ENCODE measurements at places on chromosomes 6 and 20. TPM values are rescaled to one million over a fixed set of nuclear protein-coding genes. Genes with fewer than 3 reads are reported as not detected.

GRCh38 chr6:155216312-155217046 is 47.3 kb upstream of the CLDN20 start:
- H3K4me1 ChIP-seq, result peaks cover 5% of the 10 kb centered on the region
- no peak for DNase-seq
- H3K4me3 ChIP-seq, result no peak overlapping the region
- H3K27ac ChIP-seq, result peak overlapping the region; percentile 5
- peaks cover 6% of the 10 kb centered on the region for H3K27me3 ChIP-seq
- H3K36me3 ChIP-seq, result peaks cover 4% of the 10 kb centered on the region

DNA sequence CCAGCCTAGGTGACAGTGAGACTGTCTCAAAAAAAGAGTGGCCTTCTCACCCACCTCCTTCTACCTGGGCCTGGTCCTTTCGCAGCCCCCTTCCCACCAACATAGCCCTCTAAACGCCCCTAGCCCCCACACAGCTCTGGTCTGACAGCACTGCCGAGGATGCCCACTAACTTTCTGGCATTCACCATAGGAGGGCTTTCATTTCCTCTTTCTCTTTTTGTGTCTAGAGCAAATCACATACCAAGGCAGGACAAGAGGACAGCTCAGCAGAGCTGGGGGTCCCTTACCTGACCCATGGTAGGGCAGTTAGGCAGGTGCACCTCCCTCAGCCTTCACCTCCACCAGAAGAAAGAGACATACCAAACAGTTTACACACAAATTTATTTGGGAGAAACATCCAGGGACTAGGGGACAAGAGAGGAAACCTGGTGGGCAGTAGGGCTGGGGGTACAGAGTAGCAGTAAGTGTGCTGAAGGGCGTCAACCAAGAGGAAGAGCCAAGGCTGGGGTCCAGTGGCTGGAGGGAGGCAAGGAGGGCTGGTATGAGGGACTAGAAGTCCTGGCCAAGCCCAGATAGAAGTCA is 4.5 kb downstream of the LY6G5C start:
- H3K36me3 ChIP-seq, result peaks cover 6% of the 10 kb centered on the region
- H3K4me1 ChIP-seq, result peaks cover 5% of the 10 kb centered on the region
- no peak for DNase-seq
- H3K4me3 ChIP-seq, result no peak overlapping the region
- no peaks in the 10 kb centered on the region for H3K27me3 ChIP-seq
- H3K27ac ChIP-seq, result no peak overlapping the region

DNA sequence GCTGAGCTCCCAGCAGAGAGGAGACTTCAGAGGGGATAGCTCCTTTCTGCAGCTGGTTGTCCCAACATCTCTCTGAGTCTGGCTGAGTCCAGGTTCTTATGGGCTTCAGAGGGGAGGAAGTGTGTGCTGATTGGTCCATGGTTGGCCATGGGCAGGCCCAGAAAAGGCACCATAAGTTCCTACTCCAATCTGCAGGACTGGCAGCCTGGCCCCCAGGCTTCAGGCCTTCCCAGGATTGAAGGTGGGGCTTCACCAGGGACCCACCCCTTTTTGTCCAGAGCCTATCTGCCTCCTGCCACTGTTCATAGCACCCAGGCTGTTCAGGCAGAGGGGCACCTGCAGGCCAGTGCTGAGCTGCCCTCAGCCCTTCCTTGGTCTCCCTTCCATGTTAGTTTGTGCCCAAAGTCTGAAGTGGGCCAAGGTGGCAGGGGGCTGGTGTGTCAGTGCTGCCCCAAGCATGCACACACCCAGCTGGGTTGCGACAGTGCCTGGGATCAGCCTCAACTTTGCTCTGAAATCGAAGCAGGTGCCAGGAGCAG is 21.6 kb upstream of the TOP1 start:
- no peak for DNase-seq
- H3K27me3 ChIP-seq, result peaks cover 5% of the 10 kb centered on the region
- H3K27ac ChIP-seq, result no peak overlapping the region

- no peaks in the 10 kb centered on the region for H3K36me3 ChIP-seq
- peaks cover 46% of the 10 kb centered on the region for H3K4me1 ChIP-seq
- no peak for DNase-seq
- H3K4me3 ChIP-seq, result no peak overlapping the region
- no peak overlapping the region for H3K27ac ChIP-seq
These were observed 166.0 kb downstream of the VEGFA start for GRCh38 chr6:43935921-43936439.

DNA sequence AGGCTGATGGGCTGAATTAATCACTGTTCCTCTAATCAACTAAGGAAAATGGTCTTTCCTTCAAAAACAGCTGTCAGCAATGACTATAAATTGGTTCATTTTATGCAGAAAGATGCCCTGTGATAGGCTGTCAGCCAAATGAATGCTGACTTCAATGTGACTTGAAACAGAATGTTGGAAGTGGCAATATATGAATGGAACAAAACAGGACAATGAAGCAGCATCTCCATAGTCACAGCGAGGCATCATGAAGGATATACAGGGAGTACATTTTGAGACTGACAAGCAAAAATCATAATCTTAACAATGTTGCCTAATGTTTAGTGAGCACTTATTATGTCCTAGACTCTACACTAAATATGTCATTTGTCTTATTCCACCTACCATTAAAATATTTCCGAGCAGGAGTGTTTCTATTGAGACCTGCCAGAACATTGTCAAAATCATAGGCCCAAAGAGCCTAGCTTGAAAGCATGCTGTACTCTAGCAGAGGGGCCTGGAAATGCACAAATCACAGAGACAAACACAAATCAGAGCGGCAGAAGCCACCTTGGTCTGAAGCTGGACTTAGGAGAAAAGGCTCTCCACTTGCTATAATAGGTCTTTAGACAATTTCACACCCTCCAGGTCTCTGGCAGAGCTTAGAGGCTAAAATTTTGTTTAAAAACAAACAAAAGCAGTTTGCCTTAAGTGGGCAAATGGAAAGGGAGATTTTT is 63.3 kb downstream of the FAM50B start:
- peaks cover 28% of the 10 kb centered on the region for H3K4me1 ChIP-seq
- no peak overlapping the region for H3K27ac ChIP-seq
- H3K36me3 ChIP-seq, result no peaks in the 10 kb centered on the region
- no peak for DNase-seq
- H3K4me3 ChIP-seq, result no peak overlapping the region

CD109 gene
- total RNA-seq, result 0.27 TPM
